ENCODE measurements at places on chromosomes 13 and 19. TPM values are rescaled to one million over a fixed set of nuclear protein-coding genes. Genes with fewer than 3 reads are reported as not detected.

C19orf38 gene
- total RNA-seq, result 0.24 TPM

CFD gene
- total RNA-seq, result 2.7 TPM

VSTM2B gene
- total RNA-seq, result not detected

IGLON5 gene
- total RNA-seq, result 40.4 TPM

EPN1 gene
- 141 TPM for total RNA-seq

VRK3 gene
- 48.9 TPM for total RNA-seq

LIM2 gene
- total RNA-seq, result not detected

CGB1 gene
- total RNA-seq, result not detected

SHC2 gene
- total RNA-seq, result 56.5 TPM

CCDC70 gene
- not detected for total RNA-seq

CRB3 gene
- total RNA-seq, result 50.9 TPM

ZNF492 gene
- not detected for total RNA-seq

DHRS12 gene
- 17.1 TPM for total RNA-seq

SLC7A9 gene
- total RNA-seq, result 0.18 TPM

ZNF540 gene
- total RNA-seq, result not detected

TMEM190 gene
- total RNA-seq, result not detected

LCP1 gene
- total RNA-seq, result 3.0 TPM

LILRA2 gene
- total RNA-seq, result not detected

FREM2 gene
- total RNA-seq, result 28.4 TPM

IFNL1 gene
- not detected for total RNA-seq

CEACAM1 gene
- 1.4 TPM for total RNA-seq

GRIN2D gene
- 1.2 TPM for total RNA-seq

RAB3A gene
- 4.5 TPM for total RNA-seq

NXNL1 gene
- total RNA-seq, result not detected

TPM4 gene
- 407 TPM for total RNA-seq

ZIM2 gene
- total RNA-seq, result not detected
